ENCODE measurements at places on chromosomes 5 and 9.

DNA sequence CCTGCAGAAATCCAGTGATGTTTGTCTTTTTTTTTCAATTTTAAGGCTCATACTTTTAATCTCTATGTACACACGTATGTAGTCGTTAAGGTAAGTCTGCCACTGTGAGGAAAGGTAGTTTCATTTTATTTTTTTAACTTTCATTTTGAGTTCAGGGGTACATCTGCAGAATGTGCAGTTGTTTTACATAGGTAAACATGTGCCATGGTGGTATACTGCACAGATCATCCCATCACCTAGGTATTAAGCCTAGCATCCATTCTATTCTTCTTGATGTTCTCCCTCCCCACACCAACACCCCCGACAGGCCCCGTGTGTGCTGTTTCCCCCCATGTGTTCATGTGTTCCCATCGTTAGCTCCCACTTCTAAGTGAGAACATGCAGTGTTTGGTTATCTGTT lies 19.7 kb downstream of the MUSK start:
- DNase-seq = no peak

- DNase-seq = no peak
Observed at GRCh38 chr5:96922499-96923244, 13.2 kb upstream of the LNPEP start.

DNA sequence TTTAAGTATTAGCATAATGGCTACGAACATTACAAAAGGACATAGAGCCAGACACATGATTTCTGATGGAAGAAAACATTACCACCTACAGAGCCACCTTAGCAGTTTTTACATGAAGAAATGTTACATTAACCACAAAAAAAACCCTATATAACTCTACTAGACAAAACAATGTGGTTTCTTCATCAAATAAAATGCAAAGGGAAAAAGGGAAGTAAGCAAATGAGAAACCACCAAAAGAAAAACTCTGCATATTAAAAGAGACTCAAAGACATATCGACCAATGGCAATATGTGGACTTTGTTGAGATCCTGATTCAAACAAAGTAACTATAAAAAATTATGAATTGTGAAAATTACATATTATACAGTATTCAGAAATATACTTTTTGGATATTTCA lies 132.7 kb downstream of the TSSK1B start:
- no peak for DNase-seq

- DNase-seq = no peak
Observed at GRCh38 chr9:16602494-16602893, 268.0 kb downstream of the BNC2 start.

- no peak for DNase-seq
Observed at GRCh38 chr5:159928122-159928909, 12.0 kb downstream of the ADRA1B start.

GRCh38 chr5:62896121-62896893 lies 317.7 kb downstream of the LRRC70 start:
- no peak for DNase-seq

DNA sequence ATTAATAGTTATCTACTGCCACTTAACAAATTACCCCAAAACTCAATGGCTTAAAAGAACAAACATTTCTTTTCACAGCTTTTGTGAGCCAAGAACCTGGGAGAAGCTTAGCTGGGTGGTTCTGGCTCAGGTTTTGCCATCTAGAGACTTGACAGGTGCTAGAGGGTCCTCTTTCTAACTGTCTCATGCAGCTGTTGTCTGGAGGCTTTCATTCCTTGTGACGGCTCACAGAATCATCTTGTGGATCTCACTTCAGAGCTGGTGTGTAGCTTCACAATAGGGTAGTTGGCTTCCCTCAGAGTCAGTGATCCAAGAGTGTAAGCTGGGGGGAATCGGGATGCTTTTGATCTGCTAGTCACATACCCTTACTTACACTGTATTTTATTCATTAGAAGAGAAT lies 81.2 kb upstream of the APC start:
- no peak for DNase-seq

GRCh38 chr5:66440202-66440680 lies 156.0 kb upstream of the MAST4 start:
- DNase-seq = peak; percentile 93

DNA sequence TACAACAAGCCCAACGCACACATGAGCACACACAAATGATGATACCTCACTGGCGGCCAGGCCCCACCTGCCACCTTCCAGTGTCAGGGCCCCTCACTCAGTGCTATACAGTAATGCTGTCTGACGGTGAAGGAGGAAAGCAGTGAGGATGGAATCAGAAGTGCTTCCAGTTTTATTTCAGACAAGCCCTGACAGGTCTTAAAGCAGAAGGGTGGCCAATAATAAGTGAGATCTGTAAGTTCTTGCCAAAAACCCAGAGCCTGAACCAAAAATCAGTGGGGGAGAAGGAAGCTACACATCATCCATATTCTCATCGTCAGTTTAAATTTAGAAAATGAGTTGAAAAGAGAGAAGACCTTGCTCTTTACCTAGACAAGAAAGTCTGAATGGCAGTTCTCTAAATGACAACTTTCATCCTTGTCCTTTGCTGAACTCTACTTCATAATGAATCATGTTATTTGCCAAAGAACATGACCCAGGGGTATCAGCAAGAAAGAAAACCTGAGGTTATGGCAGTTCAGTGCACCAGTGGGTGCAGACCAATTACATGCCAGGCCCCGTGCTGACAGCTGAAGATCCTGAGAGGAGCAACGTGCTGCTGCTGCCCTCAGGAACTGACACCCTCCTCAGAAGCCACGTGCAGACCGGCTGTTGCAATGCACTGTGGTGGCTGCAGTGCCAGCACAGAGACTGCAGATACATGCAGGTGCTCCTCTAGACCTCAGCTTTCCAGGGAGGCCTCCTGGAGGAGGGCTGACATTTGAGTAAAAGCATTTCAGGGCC lies 118.7 kb downstream of the DROSHA start:
- DNase-seq = no peak

Data from inflammatory macrophage (primary cell).